ENCODE measurements at places on chromosomes 5 and 9. TPM values are rescaled to one million over a fixed set of nuclear protein-coding genes. Genes with fewer than 3 reads are reported as not detected.

GRCh38 chr5:37710965-37711364 lies 128.9 kb downstream of the GDNF start:
- peak; percentile 31 for DNase-seq

DNA sequence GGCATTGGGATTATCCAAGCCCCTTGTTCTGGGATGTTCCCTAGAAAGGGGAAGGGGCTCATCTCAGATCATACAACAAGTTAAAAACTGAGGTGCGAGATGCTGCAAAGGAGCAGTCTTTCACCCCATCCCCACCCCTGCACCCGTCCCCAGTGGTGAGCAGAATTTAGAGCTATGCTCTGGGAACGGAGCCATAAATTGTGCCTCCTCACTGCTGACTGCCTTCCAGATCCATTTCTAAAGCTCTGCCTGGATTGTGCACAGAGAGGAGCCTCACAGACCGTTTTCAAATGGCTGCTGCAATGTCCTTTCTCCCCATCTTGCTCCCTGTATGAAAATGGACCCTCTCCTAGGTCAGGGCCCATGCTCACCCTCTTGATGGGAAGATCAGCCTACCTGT lies 8.3 kb downstream of the SLC25A48 start:
- no peak for DNase-seq

DNA sequence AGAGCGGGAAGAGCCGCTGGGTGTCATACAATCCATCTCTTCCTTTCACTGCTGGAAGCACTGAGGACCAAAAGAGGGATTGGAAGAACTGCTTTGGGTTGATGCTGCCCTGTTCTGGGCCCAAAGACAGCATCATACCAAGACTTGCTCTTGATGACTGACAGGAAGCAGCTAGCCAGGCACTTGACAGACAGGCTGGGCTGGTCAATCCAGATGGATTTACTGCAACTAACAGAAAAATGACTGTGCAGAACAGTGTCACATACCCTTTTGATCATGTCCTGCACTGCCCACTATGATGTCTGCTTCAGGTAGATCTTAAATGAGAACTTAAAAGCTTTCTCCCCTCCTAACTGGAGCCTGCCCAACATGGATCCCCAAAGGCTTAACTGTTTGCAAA lies 157.6 kb downstream of the CRB2 start:
- no peak for DNase-seq

GRCh38 chr5:83000428-83000827 lies 76.8 kb downstream of the TMEM167A start:
- DNase-seq: peak; percentile 80

DNA sequence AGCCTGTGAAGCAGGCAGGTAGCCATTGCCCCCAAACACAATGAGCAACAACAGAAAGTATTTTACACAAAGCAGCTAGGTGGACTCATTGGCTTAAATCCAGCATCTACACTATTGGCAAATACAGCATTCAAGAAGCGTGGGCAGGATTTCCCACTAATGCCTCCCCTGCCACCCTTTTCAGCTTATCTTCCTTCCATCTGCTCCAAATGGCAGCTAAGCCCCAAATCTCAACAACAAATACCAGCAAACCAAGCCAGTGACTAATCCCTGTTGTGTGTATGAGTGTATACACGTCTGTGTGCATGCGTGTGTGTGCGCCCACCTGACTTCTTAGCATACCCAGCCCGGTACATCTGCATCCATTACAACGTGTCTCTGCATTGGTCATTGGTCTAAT lies 151.2 kb upstream of the WWC1 start:
- DNase-seq: no peak

DNA sequence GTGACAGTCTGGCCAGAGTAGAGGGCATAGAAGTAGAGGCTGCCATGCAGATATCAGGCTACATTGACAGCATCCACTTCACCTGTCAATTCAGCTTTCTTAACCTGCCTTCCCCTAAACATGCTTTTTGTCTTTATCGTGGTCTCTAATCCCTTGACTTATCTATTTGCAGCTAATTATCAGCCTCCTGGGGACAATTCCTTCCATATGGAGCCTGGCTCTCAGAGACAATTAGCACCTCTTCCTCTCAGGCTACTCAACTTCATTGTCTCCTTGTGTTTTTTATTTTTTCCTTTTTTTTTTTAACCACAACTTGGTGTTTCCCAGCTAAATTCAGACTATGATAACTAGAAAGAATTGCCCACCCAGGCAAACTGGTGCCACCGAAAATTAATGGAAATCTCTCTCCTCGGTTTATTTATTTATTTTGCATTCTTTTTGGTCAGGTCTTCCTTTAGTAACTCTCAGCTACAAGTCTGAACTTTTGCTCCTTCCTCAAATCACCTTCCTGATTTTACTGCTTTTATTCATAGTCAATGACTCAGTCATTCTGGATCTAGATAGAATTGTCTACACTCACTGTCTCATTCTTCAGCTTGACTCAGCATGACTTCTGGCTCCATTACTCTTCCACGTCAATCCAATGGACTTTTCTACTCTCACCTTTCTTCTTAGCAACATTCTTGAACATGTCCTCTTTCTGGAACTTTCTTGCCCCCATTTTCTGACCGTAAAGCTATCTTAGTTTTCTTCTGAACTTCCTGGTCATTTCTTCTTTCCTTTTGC lies 63.0 kb upstream of the BASP1 start:
- DNase-seq: peak; percentile 92

GRCh38 chr5:93721511-93721910 lies 19.9 kb downstream of the POU5F2 start:
- DNase-seq: no peak

MCC gene
- total RNA-seq: 41.3 TPM

FBP1 gene
- not detected for total RNA-seq

ERP44 gene
- 6.9 TPM for total RNA-seq

All from fibroblast of lung (primary cell).